ENCODE measurements at places on chromosomes 4 and X.

DNA sequence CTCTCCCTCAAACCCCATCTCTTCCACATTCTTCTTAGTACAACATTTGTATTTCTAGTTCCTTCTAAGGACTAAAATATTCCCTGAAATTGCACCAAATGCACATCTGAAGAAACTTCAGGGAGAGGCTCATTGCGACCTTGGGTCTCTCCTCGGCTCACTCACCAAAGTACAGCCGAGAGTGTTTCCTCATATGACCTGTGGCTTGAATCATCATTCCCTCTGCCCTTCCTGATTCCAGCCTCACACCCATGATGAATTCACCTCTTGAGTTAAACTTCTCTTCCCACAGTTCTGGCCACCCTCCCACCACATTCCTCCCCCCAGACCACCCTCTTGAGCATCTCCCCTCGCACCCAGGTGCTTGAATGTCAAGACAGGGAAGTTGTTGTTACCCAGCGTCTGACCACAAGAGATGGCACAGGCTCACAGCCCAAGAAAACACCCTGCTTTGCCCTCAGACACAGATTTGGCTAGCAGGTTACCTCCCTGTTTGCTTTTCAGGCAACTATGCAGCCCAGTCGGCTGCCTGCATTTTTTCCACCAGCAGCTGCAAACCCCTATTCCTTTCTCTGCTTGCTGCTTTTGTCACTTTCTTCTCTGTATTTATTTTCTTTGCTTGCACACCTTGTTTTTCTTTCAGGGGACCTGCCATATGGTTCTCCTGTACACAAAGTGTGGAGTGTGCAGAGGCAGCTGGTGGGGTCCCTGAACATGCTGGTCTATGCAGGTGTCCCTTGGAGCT is 214.8 kb downstream of the SPATA18 start:
- no peak for DNase-seq

GRCh38 chr4:132593717-132594400 is 555.2 kb upstream of the PCDH10 start:
- no peak for DNase-seq

- DNase-seq: no peak
These were observed 109.0 kb upstream of the MAMLD1 start for GRCh38 chrX:150253959-150254620.

DNA sequence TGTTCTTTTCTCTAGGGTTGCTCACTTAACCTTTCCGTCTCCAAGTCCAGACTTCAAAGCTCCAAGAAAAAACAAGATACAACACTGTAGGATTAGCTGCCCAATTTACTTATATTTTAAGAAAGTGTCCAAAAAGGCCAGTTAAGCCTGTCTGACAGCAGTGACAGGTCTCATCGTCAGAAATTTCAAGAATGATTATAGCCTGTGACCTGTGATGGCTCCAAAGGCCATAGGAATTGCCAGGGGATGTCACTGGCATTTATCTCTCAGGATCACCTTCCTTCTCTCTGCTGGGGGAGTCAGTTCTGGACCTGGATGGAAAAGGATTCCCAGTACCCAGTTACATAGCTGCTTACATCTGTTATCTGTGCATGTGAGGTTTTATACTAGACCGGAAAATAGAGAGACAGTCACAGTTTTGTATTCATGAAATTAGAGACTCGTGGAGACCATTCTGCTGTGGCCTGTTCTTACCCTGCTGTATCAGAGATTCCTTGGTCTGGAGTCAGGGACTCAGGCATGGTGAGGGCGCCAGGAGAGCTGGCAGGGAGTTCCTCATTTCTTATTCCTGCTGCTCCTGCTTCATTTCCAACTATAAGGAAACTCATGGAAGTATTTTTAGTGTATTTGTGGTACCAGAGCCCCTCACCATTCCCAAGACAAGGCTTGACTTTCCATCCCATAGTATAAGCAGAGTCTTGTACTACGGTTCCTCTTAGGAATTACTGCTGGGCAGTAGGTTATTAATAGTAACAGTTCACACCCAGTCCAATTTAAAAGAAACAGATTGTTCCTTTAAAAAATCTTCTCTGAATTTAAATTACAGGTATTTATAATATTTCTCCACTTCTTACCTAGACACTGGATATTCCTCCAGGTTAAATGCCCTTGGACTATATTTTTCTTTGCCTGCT is 220.8 kb downstream of the SHROOM3 start:
- no peak for DNase-seq

- no peak for DNase-seq
These were observed 14.9 kb upstream of the CXCL8 start for GRCh38 chr4:73725510-73725909.
